H9 (cell line): ENCODE measurements at places on chromosomes 2 and 18. TPM values are rescaled to one million over a fixed set of nuclear protein-coding genes. Genes with fewer than 3 reads are reported as not detected.

Gene REG3A
- not detected in 2 replicates for total RNA-seq

DNA sequence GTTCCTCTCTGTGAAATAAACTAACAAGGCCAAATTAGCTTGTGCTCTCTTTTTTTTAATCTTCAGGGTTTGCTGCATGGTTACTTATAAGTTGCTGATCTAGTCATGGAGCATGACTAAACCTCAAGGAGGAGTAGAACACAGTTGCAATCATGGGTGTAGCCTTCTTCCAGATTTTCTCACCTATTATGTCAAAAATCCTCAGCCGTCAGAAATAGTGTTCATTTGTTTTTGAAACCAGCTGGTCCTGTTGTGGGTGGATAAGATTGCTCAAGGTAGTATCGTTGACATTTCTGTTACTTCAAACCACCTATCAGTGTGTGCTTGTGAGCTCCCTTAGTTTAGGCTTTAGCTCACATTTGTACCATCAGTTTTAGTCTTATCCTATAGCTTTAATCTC is 11.2 kb downstream of the RELCH start:
- DNase-seq = no peak

DNA sequence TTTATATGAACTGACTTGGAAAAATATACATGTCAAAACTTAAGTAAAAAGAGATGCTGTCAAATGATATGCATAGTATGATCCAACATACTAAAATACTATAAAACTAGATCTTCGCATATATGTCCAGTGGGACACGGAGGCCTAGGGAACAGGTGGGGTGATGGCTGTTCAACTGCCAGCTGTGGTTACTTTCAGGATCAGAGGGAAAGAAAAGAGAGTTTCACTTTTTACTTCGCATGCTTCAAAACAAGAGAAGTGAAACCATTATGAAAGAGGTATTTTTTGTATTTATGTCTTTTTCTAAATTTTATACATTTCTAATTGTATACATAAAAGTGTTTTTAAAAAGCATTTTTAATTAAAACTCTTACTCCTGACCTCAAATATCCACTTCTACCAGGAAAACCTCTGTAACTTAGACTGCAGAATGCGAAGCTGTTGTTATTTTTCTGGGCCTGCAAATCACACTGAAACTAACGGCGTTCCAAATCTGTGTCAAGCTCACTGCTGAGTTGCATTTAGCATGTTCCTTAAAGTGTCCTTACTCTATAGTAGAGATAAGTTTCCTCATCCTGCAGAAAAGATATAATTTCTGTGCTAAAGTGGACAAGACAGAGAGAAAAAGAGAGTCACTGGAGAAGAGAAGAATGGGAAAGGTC is 97.8 kb upstream of the SLC35G4 start:
- DNase-seq = no peak

GRCh38 chr2:88736437-88736836 is 45.0 kb downstream of the RPIA start:
- no peak for DNase-seq

Gene SCG2
- total RNA-seq = 3.4 and 4.4 TPM in 2 replicates

Gene PLCD4
- total RNA-seq = 0.18 and 0.42 TPM in 2 replicates

DNA sequence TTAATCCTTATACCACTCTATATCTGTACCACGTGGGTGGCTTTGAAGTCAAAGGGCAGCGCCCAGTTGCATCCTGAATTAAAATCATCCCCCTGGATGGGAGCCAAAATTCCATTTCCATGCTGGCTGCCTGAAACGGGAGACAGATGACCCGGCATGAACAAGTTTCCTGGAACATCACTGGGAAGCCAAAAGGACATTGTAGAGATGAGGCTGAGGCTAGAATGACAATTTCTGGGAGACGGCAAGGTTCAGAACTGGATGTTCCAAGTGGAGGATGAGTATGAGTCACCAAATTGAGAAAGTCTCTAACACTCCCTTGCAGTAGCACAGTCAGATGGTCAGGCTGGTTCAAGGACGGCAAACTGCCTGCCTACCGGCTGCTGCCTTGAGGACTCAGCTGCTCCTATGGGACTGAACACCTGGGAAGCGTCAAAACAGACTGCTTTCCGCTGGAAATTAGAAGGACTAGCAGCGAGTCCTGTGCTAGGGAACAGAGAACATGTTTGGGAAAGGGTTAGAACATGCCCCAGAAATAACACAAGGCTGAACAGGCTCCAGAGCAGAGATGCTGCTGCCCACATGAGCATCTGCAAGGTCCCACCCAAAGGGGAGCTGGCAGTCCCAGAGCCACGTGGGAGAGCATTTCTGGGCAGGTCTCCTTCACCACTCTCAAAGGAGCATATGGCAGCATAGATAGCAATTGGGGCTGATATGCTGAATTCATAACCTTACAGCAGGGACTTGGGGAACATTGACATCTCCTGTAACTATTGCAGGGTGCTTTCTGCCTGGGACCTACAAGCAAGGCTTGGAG is 32.0 kb downstream of the YPEL5 start:
- DNase-seq = no peak

GRCh38 chr2:161384864-161385263 is 31.2 kb upstream of the TBR1 start:
- no peak for DNase-seq

GRCh38 chr18:8949206-8949605 is 153.3 kb upstream of the NDUFV2 start:
- DNase-seq = no peak

DNA sequence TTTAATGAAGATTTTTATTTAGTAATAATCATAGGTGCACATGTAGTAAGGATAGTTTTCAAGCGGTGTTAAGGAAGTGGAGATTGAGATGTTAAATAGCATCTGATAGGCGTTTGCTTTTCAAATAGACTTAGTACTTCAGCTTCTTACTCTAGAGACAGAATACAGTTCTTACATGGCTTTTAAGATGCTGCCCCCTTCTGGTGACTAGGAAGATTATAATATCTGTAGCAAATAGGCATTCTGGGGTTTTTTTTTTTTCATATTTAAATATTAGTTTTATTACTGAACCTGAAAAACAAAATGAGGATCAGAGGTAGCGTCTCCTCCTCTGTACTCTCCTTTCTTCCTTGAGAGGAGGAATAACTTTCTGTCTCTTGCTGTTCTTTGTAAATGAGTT is 100.2 kb downstream of the AGAP1 start:
- DNase-seq = no peak

Gene DIS3L2
- total RNA-seq = 28.1 and 28.2 TPM in 2 replicates

DNA sequence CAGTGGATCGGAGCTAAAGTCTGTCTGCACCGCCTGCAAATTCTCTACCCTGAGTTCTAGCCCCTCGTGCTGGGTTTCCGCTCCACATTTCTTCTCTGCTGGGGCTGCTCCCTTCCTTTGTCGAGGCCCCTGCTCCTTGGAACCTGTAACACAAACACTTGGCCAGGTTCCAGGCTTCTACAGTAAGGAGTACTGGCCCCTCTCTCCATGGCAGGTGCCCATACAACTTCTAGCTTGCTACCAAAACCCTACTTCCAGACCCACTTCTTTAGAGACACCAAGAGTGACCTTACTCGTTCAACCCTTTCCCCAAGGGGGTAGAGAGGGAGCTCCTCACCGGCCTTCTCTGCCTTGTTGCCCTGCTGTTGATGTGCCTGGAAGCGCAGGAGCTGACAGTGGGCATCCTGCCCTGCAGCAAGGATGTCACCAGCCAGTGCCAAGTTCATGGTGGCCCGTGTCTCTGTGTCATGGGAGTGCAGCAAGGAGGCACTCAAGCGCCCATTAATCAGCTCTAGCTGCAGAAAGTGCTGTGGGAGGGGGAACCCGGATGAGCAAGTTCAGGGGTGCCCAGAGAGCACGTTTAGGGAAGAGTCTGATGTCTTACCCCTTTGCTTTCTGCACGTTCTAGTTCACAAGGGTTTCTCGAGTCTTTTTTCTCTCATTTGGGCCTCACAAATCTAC is 1.1 kb downstream of the PREB start:
- DNase-seq = no peak

DNA sequence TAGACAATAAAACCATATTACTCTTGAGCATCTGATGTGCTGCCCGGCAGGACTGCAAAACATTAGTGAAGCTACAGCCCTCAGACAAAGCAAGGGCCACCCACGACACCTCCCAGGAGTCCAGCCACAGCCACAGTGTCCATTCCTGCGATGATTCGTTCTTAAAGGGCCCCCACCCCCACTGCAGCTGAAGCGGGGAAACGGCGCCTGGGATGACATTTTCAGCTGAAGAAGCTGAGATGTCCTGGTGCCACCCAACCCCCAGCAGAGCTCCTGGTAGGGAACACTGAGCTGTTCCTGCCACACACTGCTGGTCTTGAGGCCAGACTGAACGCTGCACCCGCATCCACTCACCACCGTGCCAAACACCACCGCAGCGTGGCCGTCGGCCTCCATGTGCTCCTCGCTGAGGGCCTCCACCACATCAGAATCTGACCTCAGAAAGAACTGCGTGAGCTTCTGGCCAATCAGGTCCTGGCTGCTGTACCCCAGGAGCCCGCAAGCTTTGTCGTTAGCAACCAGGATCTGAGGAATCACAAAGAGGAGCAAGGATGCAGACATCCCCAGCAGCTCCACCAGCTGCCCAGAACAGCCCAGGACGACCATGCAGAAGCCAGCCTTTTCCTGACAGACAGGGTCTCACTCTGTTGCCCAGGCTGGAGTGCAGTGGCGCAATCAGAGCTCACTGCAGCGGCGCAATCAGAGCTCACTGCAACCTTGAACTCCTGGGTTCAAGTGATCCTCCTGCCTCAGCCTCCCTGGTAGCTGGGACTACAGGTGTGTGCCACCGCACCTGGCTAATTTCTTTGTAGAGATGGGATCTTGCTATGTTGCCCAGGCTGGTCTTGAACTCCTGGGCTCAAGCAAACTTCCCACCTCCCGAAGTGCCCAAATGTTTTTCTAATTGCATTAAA is 9.5 kb downstream of the PASK start:
- no peak for DNase-seq

Gene CROCC2
- total RNA-seq = not detected in 2 replicates

DNA sequence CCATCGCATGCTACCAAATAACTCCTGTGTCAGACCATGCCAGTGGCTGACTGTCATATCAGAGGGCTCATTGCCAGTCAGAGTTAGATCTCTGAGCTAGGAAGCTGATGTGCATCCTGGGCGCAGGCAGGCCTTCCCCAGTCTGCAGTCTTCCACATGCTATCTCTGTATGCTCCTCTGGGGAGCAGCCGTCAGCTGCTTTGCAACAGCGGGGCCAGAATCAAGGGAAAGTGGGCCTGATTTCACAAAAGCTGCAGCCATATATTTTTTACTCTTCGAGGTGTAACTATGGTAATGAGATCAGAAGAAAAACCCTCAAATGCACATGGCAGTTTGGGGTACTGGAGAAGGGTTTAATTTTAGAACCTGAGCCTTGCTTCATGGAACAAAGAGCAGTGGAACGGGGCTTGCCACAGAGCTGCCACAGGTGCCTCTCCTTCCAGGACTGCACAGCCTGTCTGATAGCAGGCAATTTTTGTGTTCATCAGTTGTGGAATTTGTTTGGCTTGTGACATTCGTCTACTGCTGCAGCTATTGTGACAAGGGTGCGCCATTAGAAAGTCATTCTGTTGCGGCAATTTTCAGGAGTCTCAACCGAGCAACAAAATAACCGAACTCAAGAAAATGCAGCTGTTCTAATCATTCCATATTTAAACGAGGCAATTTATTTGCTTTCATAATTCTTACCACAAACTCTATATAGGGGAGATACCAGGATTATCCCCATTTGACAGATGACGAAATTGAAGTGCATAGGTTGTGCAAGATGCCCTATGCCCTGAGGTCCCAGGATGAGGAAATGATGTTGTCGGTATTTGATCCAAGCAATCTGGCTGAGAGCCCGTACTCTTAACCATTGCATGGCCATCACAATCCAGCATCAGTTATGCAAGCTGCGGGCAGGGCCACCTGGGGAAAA is 109.6 kb upstream of the CYRIA start:
- peak; percentile 68 for DNase-seq

- DNase-seq = no peak
Measured at GRCh38 chr2:161983331-161983651, 90.7 kb downstream of the DPP4 start.

GRCh38 chr2:176092270-176093144 is at the start of gene HOXD13:
Gene HOXD13 (plus strand): TSS chr2:176092721. CDS start chr2:176092891, 170 bp downstream.
- peak; percentile 86 for DNase-seq

GRCh38 chr18:78720456-78721237 is 259.0 kb upstream of the SALL3 start:
- DNase-seq = no peak

GRCh38 chr18:32846896-32847295 is 74.1 kb upstream of the KLHL14 start:
- no peak for DNase-seq

- DNase-seq = peak; percentile 40
Measured at GRCh38 chr2:88590998-88591613, 36.2 kb downstream of the EIF2AK3 start.

Gene CABLES1
- 24.1 and 27.1 TPM in 2 replicates for total RNA-seq

- DNase-seq = no peak
Measured at GRCh38 chr2:28394331-28394877, 1.7 kb downstream of the FOSL2 start.

GRCh38 chr2:166238176-166238575 is 110.4 kb upstream of the SCN1A start:
- DNase-seq = no peak

DNA sequence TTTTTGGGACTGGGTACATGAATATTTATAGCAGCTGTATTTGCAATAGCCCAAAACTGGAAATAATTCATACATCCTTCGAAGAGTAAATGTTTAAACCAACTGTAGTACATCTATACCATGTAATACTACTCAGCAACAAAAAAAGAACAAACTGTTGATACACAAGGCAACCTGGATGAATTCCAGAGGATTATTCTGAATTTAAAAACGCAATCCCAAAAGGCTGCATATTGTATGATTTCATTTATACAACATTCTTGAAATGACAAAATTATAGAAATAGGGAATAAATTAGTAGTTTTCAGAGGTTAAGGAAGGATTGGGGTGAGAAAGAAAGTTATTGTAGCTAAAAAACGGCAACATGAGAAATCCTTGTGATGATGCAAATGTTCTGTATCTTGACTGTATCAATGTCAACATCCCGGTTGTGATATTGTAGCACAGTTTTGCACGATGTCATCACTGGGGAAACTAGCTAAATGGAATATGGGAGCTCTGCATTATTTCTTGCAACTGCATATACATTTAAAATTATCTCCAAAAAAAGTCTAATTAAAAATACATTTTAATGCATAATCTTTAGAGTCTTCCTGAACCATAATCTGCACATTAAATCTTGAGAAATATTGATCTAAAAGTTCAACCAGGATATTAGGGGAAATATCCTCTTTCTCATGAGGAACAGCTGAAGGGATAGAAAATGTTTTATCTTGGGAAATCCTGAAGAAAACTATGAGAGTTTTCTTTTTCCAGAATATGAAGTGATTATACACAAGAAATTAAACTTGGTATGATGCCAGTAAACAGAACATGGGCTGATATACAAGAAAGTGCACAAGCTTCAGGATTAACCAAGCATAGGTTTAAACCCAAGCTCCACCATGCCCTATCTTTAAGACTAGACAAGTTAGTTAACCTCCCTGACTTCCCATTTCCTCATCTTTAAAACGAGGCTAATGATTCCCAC is 21.9 kb downstream of the EVA1A start:
- DNase-seq = no peak

- no peak for DNase-seq
Measured at GRCh38 chr2:224890372-224890771, 151.9 kb downstream of the DOCK10 start.

Gene VIL1
- total RNA-seq = 4.0 and 4.2 TPM in 2 replicates

Gene TRIM43
- not detected in 2 replicates for total RNA-seq

Gene ANKRD29
- total RNA-seq = 1.9 and 2.1 TPM in 2 replicates

Gene RNU2-63P
- 20.4 and 31.1 TPM in 2 replicates for total RNA-seq

- peak; percentile 64 for DNase-seq
Measured at GRCh38 chr2:152718909-152719645, 657 bp downstream of the ARL6IP6 start.
